ENCODE measurements at places on chromosomes 7 and 10.

DNA sequence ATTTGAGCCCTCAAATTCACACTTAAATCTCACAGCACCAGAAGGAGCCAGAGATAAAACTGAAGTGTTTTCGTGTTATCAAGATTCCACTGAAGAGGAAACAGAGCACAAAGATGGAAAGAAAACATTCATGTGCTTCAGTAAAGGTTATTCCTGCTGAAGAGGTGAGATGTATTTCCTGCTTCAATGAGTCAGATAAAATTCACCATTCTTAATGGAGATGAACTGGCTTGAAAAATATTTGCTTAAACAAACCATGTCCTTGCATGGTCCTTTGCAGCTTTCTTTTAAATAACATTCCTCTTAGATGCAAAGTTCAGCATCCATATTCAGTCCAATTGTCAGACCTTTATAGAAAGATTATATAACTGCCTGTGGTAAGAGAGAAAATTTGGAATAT, 294.2 kb downstream of the IPMK start:
- DNase-seq = no peak

DNA sequence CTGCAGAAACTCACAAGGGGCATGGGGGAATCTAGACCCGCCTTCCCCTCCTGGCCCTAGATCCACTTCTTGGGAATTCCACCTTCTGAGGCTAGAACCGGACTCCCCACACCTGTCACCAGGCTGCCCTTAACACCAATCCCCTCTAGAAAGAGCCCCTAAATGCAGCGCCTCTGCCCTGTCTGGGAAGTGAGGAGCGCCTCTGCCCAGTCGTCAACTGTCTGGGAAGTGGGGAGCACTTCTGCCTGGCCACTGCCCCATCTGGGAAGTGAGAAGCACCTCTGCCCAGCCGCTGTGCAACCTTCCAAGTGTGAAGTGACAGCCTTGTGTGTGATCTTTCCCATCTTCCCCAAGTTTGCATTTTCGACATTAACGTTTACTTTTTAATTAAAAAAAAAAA, 8.8 kb downstream of the RCC1L start:
- no peak for DNase-seq

GRCh38 chr7:106613848-106614560, 47.0 kb downstream of the CCDC71L start:
- no peak for DNase-seq

DNA sequence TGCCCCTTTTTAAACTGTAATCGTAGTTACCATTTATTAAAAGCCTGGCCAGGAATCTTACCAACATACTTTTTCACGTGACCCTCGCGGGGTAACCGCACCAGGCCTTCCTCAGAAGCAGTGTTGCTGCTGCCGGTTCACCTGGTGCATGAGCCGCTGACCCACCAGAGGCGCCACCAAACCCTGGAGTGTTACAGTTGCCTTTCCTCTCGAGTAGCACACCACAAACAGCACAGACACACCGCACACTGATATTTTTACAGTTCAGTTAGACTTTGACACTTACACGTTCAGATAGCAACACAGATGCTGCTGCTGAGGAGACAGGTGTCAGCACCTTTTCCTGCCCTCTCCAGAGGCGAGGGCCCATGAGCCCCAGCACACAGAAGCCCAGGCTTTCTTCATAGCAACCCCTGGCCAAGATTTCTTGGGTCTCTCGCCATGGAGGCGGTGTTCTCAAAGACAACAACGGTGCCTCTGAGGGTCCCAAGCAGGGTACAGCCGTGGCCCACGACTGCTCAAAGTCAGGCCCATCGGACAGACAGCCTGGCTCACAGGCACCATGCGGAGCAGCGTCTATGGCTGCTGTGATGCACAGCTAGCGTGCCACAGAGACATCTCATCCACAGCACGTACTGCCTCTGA, 123.1 kb downstream of the DIP2C start:
- no peak for DNase-seq
